AG04450 (cell line): ENCODE measurements at places on chromosomes 13 and 19.

GRCh38 chr13:36163286-36163685, 32.1 kb upstream of the DCLK1 start:
- no peak for DNase-seq

- no peak for DNase-seq
These were observed 67.5 kb downstream of the ZNF98 start for GRCh38 chr19:22354665-22355064.

DNA sequence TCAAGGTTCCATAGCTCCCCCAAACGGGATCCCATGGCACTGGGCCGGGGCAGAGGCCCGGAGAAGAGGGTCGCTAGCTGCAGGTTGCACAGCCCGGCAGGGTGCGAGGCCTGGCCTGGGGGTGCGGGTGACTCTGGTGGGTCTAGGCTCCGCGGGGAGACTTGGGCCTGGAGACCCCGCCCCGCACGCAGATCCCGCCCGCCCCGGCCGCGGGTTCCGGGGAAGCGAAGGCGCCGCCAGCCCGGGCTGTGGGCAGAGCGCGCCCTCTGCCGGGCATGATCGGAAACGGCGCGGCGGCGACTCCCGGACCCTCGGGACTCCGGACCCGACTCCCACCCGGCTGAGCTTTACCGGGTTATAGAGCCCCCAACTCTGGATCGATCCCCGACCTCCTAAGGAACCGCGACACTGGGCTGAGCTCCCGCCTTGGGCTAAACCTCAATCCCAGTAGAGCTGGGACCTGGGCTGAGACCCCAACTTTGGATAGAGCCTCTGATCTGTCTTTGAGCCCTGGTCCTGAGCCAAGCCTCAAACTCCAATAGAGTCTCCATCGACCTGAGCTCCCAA, 3.1 kb upstream of the TNFAIP8L1 start:
- no peak for DNase-seq

DNA sequence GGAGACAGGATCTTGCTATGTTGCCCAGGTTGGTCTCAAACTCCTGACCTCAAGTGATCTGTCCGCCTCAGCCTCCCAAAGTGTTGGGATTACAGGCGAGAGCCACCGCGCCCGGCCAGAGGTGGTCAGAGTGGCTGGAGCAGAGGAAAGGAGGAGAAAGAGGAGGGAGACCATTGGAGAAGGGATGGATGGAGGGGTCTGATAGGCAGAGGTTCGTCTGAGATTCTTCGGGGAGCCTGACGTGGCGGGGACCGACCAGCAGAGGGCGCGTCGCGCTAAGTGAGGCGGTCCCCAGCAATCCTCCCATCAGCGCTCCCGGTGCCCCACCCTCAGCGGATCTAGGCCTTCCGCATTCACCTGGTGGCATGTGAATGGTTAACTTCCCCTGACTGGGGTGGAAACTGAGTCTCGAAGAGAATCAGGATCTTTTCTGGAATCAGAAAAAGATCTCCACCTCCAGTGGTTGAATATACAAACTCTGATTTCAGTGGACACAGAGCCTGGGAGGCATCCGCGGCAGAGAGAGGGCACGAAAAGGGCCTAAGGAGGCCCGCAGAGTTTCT, 8.8 kb downstream of the GTPBP3 start:
- DNase-seq: no peak

DNA sequence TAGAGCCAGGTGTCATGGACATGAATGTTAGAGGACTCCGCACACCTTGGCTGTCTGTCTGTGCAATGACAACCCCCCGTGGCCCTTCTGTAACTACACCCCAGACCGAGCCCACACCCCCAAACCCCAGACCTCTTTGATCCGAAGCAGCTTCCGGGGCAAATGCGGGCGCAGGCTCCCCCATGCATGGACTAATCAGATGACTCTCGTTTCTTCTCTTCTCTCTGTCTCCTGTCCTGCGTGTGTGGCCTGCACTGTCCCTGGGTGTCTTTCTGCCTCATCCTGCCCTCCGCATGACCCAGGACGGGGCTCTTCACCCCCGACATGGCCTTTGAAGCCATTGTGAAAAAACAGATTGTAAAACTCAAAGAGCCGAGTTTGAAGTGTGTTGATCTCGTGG, 38.9 kb downstream of the TMED1 start:
- DNase-seq: no peak
